ENCODE measurements at places on chromosomes 13 and 19. TPM values are rescaled to one million over a fixed set of nuclear protein-coding genes. Genes with fewer than 3 reads are reported as not detected.

Gene CD320
- 31.9 TPM for polyA plus RNA-seq

- DNase-seq: no peak
Observed at GRCh38 chr19:38284422-38284821, 19.6 kb upstream of the C19orf33 start.

Gene RABAC1
- polyA plus RNA-seq: 111 TPM

DNA sequence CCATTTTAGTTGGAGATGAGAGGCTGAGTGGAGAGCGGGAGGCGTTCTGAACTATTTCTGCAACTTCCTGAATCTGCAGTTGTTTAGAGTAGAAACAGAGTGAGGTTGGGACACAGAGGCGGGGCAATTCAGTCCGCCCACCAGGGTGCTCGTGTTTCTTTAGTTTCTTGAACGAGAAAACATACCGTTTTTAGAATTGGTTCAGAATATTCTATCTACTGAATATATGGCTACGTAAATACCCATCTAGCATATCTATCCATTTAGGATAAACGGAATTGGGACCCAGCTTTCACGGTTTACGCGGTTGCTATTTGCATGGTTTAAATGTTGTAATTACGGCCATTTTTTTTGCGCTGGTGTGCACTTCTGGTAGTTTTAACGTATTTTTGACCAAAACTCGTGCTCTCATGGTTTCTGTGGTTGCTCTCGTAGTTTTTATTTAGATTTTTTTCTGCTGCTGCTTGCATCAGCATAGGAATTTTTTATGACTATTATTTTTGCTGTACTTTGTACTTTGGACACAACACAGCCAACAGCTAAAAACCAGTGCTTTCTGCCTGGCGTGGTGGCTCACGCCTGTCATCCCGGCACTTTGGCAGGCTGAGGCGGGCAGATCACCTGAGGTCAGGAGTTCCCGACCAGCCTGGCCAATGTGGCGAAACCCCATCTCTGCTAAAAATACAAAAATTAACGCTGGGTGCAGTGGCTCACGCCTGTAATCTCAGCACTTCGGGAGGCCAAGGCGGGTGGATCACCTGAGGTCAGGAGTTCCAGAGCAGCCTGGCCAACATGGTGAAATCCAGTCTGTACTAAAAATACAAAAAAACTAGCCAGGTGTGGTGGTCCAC lies 32.7 kb downstream of the TIMM13 start:
- DNase-seq: no peak

- no peak for DNase-seq
Observed at GRCh38 chr13:70732611-70733010, 624.4 kb upstream of the KLHL1 start.

DNA sequence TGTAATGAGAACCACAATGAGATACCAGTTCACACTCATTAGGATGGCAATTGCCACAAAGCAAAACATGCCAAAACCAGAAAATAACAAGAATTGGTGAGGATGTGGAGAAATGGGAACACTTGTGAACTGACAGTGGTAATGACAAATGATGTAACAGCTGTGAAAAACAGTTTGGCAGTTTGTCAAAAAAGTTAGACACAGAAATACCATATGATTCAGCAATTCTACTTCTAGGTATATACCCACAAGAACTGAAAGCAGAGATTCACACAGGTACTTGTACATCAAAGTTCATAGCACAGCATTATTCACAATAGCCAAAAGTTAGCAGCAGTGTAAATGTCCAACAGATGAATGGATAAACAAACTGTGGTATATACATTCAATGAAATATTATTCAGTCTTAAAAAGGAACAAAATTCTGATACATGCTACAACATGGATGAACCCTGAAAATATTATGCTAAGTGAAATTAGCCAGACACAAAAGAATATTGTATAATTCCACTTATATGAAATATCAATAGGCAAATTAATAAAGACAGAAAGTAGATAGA lies 96.5 kb downstream of the UGGT2 start:
- no peak for DNase-seq

GRCh38 chr19:11463391-11463790 lies 17.5 kb downstream of the ELAVL3 start:
- DNase-seq: no peak

DNA sequence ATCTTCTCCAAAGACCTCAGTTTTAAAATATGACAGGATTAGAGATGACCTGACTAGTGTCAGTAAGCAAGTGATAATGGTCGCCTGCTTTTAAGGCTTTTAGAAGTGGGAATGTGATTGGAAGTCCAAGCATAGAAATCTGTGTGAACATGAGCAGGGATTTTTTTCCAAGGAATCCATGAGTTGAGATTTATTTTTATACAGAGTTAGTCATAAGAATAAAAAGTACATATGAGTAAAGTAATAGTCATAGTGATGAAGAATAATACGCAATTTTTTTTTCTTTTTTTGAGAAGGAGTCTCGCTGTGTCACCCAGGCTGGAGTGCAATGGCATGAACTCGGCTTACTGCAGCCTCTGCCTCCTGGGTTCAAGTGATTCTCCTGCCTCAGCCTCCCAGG lies 1.6 kb downstream of the ZNF546 start:
- no peak for DNase-seq

- DNase-seq: no peak
Observed at GRCh38 chr13:43661161-43661830, 125.5 kb downstream of the ENOX1 start.

Gene C1QTNF9
- 0.30 TPM for polyA plus RNA-seq

DNA sequence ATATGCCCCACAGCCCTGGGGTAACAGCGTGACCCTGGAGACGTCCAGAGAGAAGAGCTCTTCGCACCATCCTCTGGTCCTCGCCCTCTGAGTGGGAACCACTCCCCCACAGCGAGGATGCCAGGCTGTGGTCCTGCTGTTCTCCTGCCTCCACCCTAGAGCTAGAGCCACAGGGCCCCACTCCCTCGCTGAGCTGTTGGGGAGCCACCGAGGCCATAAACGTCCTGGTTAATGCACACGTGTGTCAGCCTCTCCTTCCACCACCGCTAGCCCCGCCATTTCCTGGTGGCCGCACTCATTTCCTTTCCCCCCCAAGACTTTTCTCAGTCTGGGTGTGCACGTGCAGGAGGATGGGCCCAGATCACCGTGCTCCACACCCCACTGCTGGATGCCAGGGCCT lies 11.5 kb downstream of the CEACAM16 start:
- DNase-seq: no peak

DNA sequence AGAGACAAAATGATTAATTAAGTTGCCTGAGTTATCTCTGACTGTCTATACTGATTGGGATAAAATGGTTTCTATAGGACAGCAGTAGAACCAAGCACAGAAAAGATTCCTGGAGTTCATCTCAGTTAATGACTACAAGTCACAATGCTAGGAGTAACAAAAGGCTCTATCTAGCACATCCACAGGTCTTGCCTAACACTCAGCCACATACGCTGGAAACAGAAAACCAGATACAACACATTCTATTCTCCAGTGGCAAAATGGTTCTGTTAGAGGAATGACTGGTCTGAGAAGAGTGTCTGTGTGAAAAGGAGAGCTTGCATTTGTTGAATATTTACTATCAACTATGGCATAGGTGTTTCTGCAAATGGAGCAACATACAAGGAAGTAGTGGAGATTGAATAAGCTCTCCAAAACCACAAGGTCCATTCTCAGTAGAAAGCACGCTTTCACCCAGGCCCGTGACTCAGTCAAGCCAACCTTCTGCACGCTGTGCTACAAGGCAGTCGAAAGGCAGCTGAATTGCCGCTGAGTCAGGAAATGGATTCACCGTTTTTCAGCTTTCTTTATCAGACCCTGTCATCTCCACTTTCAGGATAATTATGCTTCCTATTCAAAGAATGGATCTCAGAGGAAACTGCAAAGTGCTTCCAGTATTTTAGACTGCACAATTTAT lies 761.5 kb downstream of the EFNB2 start:
- no peak for DNase-seq

DNA sequence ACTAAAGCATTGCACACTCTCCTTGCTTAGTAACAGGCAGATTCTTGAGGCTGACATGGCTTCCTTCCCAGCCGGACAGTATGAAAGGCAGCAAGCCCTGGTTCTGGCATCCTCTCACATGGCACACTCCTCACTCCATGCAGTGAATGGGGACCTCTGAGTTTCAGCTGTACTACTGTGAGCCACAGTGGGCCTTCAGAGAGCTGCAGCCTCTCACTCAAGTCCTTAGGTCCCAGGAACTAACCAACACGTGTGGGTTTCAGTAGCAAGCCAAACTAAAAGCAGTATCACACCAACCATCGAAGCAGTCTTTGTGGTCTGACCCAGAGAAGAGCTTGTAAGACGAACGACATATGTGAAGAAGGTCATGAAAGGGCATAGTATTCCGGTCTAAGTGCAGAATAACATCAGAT lies 128.2 kb downstream of the TBC1D4 start:
- no peak for DNase-seq

Gene MIA
- polyA plus RNA-seq: 38.7 TPM

DNA sequence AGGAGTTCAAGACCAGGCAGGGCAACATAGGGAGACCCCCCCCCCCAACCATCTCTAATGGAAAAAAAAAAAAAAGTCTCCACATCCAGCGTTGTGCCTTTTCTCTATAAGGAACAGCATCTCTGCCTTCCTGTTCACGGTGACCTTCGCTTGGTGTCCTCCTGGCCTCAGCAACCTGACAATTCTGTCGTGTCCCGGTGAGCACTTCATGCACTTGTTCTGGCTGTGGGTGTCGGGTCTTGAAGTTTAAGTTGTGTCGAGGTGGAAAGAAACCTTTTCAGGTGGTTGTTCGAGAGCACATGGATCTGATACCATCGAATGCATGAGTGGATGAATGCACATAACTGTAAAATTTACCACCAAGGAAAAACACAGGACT lies 594 bp downstream of the ZNF559 start:
- DNase-seq: no peak

GRCh38 chr19:31271306-31271911 lies 77.8 kb downstream of the TSHZ3 start:
- no peak for DNase-seq

GRCh38 chr19:44905437-44906160 lies at the start of gene APOE:
TSS of gene APOE (plus strand) at chr19:44905796. CDS start at chr19:44906625, 829 bp downstream.
- no peak for DNase-seq

GRCh38 chr13:30978981-30979956 lies 46.8 kb downstream of the TEX26 start:
- DNase-seq: peak; percentile 49

- DNase-seq: no peak
Observed at GRCh38 chr19:38458991-38459390, 25.5 kb downstream of the RYR1 start.

Gene COLGALT1
- 69.5 TPM for polyA plus RNA-seq

GRCh38 chr13:80463673-80464352 lies 122.9 kb upstream of the SPRY2 start:
- DNase-seq: no peak

Measured in thymus (tissue), 14 donors.